ENCODE measurements at places on chromosomes 13 and 19.

DNA sequence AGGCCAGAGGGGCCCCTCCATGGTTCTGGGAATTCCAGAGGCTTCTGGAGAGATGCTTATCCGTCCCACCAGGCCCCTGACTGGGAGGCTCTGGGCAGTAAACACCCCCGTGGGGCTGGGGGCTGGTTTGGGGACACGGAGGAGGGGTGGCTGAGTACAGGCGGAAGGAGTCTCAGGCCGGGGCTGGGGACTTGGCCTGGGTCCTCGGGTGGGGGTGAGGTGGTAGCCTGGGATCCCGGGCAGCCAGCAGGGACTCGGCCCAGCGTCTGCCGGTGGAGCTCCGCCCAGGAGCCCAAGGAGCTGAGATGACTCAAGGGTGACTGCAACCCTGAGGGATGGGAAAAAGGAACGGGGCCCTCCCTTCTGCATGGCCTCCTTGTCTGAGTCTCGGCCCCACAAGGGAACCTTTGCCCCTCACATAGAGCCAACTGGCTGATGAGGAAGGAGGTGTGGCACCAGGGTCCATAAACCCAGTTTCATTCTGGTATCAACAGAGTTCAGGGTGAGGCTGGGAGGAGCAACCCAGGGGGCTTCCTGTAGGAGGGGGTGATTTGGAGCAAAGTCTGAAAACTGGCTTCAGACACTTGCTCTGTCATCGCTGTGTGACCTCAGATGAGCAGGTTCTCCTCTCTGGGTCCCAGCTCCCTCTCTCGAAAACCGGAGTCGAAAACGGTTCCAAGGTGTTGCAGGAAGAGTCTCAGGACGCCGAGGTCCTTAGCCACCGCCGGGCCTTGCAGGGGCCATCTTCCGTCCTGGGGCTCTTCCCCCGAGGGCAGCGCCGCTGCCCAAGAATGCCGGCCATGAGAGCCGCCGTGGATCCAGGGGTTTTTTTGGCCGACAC is 809 bp downstream of the MISP start:
- no peak for DNase-seq

- DNase-seq: peak; percentile 29
Observed at GRCh38 chr19:13149628-13150186, 468 bp downstream of the STX10 start.

- DNase-seq: no peak
Observed at GRCh38 chr13:33272531-33273124, 12.9 kb downstream of the STARD13 start.

GRCh38 chr13:30033681-30034457 is 183.5 kb upstream of the UBL3 start:
- no peak for DNase-seq

DNA sequence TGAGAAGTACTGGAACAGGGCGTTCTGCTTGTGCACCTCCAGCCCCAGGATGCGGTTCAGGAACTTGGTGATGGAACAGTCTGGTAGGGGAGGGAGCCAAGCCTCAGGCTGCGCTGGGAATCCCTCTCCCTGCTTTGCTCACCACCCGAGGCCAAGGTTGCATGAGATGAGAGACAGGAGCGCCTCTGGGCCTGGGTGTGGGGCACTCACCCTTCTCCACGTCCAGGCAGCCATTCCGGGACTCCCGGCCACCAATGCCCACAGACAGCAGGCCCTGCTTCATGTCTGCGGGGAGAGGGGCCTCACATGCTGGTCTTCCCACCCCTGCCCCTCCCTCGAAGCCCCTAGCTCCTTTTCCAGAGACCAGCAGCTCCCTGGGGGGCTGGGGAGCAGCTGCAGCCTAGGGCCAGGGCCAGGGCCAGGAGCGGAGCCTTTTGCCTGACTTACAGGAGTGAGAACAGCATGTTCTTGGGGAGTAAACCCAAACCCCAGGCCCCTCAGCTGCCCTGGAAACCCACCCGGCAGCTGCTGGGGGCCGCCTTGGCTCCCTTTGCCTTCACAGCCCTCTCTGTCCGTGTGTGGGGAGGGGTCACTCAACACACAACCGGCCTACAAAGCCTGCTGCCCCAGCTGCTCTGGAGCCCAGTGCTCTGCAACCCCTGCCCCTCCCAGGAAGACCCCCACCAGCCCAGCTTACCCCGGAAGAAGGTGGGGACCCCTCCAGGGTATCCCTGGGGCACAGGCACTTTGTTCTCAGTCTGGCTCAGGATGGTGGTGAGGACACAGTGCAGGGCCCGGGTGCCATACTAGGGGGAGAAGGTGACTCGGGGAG is 7.2 kb downstream of the GPX4 start:
- DNase-seq: no peak
